ENCODE measurements at places on chromosomes 13 and 19.

DNA sequence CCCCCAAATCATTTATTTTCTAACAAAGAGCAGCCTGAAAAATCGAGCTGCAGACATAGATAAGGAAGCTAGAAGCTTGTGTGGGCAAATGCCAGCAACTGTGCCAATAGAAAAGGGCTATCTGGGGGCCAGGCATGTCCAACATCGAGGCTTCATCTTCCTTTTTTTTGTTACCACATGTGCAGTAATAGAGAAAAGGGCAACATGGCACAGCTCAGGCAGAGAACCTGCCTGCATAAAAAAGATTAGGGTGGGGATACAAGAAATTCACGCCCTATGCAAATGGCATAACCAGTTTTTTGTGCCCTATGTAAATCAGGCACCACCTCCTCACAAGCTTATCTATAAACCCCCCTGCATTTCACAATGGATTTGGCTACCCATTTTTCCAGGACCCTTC is 60.4 kb upstream of the ABCC4 start:
- no peak for DNase-seq

DNA sequence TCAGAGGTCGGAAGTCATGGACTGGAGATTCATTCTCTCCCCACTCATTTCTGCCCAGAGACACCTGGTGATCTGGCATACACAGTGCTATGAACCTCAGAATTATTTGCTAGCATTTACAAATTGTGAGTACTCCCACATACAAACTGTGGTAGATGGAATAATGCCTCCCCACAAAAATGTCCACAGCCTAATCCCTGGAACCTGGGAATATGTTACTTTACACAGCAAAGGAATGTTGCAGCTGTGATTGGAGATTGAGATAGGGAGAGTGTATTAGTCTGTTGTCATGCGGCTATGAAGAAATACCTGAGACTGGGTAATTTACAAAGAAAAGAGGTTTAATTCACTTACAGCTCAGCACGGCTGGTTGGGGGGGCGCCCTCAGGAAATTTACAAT is 3.1 kb upstream of the UQCRFS1 start:
- no peak for DNase-seq

DNA sequence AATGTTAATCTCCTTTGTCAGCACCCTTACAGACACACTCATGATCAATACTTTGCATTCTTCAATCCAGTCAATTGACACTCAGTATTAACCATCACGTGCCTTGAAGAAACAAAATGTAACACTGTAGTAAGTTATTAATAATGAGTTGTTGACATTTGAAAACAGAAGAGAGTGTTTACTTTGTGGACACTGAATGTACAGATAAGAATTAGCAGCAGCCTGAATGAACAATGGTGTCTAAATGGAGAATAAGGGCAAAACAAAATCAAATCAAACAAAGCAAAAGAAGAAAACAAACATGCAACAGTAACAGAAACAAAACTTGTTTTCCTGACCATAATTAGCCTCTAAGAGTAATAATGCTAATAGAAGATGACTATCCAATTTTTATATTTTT is 1191.1 kb upstream of the MIR17HG start:
- no peak for DNase-seq

DNA sequence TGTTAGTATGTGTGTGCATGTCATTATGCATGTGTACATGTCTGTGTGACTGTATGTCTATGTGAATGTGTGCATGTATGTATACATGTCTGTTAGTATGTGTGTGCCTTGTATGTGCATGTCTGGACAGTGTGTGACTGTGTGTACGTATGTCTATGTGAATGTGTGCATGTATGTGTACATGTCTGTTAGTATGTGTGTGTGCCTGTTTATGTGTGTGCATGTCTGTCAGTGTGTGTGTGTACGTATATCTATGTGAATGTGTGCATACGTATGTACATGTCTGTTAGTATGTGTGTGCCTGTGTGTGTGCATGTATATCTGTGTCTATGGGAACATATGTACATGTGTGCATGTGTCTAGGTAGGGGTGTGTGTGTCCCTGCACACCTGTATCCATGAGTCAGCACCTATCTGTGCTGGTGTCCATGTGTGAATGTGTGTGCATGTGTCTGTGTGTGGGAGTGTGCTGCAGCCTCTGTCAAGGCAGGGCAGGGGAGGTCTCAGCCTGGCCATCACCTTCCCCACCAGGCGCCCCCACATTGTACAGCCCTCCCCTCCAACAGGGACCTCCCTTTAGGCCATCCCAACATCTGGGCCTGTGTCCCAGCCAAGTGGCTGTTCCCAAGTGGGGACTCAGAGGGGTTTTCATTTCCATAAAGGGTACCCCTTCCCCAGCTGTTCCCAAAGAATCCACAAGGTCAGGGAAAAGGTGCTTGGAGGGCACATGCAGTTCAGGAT is 4.4 kb downstream of the GAS6 start:
- DNase-seq: no peak

- no peak for DNase-seq
Observed at GRCh38 chr19:8057545-8058270, 5.1 kb downstream of the CCL25 start.

GRCh38 chr13:72983085-72983768 is 75.6 kb upstream of the KLF5 start:
- no peak for DNase-seq

GRCh38 chr13:49731766-49732165 is 40.5 kb upstream of the EBPL start:
- no peak for DNase-seq

GRCh38 chr13:110503037-110503901 is 58.3 kb downstream of the RAB20 start:
- DNase-seq: no peak

DNA sequence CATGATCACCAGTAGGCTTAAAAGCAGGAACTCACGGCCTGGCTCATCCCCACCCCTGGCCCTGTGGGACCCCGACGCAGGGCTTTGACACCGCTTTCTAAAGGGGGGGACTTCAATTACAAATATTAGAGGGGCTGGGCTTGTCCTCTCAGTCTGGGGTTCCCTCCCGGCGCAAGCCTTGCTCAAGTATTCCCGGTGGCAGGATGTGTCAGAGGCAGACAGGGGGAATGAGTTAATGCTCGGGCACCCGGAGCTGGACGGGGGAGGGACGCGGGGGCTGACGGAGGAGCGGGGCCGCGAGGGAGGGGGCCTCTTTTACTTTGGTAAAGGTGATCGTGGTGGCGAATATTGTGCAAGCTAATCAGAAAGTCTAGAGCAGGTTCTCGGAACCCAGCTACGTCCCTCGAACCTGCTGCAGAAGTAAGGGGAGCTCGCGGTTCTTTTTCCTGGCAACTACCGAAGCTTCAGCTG is 1.1 kb downstream of the FGF14 start:
- no peak for DNase-seq

- DNase-seq: no peak
Observed at GRCh38 chr19:38543807-38544568, 73.8 kb downstream of the MAP4K1 start.

DNA sequence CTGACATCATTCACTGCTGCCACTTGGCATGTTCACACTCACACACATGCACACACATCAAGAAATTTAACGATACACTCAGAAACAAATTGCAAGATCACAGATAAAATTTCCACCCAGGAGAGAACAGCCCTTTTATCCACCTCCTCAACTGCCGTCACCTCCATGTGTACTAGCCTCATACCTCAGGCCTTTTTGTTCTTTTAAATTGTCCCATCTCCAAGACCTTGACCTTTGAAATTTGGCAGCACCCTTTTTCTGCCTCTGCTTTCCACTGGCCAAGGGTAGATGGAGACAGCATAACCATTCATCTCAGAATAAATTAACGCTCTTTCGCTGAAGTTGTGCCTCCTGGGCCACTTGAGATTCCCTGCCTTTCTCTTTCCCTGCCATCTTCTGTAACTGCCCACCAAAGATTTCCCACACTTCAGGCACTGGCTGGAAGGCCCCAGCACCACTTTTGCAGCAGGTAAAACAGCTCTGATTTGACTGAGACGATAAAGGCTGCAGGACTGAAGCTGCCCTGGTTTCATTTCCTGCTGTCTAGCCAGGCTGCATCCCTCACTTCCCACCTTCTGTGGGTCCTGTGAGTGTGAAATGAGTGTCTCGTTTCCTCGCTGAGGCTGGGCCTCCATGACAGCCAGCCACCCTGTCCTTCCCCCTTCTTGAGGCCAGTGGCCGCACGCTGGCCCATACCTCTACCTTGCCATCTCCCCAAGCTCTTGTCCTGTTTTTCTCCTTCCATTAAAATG is 39.3 kb downstream of the MBNL2 start:
- DNase-seq: no peak

DNA sequence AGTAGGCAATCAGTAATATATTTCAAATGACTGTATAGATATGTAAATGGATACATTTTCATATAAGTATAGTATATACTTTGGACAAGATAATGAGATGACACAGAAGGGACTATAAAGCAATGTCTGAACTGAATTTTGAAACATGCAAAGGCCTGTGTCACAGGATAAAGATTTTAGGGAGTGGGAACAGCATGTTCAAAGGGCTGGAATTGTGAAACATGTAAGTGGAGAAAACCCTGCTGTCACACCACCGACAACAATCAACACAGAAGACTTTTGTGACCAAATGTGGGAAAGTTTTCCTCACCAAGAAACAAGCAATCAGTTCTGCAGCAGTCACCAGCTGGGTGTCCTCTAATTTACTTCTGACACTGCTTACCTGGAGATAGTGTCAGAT is 42.9 kb downstream of the LPAR6 start:
- no peak for DNase-seq
